ENCODE measurements at places on chromosomes 1 and 21.

DNA sequence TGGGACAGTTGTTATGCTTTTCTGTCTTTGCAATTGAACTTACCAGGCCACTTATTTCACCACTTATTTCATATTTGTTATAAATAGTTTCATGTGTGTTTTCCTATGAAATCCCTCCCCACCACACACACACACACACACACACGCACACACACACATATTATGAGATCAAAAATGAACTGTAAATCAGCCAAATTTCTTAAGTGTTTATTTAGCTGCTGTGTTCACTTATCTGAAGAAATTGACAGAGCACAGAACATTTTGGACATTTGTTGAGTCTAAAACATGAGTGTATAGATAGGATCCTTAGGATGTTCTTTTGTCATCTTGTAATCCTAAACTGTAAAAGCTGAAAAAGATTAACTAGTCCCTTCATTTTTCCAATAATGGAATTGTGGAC is 7.8 kb upstream of the TNFSF18 start:
- no peaks in the 10 kb centered on the region for H3K27me3 ChIP-seq
- H3K4me3 ChIP-seq, result no peak overlapping the region
- no peaks in the 10 kb centered on the region for H3K4me1 ChIP-seq
- no peak overlapping the region for H3K27ac ChIP-seq
- H3K36me3 ChIP-seq, result no peaks in the 10 kb centered on the region

GRCh38 chr1:153849487-153850185 is 73.1 kb downstream of the GATAD2B start:
- no peak for DNase-seq
- no peak overlapping the region for H3K4me3 ChIP-seq
- H3K4me1 ChIP-seq, result no peaks in the 10 kb centered on the region
- H3K27ac ChIP-seq, result no peak overlapping the region

DNA sequence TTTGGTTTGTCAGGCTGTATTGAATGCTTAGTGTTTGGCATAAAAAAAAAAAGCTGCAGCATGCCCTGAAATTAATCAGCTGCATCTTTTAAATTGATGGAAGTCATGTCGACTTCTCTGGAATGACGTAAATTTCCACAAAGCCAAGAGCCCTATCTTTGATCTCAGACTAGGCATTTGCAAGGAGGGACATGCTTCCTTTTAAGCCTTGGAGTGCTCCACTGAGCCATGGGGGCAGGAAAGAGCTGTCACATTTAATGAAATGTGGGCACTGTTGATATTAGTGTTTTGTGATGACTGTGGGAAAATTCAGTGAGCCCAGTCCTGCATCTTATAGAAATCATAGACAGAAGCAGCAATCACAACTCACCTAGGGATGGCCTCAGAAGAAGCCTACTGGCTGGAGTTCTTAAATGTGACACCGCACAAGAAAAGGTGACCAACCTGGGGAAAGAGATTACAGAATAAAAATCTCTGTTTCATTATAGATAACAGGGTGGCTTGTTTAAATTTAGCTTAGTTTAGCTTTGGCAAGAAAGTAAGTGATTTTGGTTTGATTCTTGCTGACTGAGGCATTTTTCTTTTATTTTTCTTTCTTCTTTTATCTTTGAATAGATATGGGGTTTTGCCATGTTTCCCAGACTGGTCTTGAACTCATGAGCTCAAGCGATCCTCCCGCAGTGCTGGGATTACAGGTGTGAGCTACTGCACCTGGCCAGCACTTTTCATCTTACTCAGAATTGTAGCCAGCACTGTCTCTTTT is 188.2 kb downstream of the HHAT start:
- H3K4me1 ChIP-seq, result no peaks in the 10 kb centered on the region
- H3K4me3 ChIP-seq, result no peak overlapping the region
- H3K36me3 ChIP-seq, result no peaks in the 10 kb centered on the region
- no peak for DNase-seq
- no peak overlapping the region for H3K27ac ChIP-seq

DNA sequence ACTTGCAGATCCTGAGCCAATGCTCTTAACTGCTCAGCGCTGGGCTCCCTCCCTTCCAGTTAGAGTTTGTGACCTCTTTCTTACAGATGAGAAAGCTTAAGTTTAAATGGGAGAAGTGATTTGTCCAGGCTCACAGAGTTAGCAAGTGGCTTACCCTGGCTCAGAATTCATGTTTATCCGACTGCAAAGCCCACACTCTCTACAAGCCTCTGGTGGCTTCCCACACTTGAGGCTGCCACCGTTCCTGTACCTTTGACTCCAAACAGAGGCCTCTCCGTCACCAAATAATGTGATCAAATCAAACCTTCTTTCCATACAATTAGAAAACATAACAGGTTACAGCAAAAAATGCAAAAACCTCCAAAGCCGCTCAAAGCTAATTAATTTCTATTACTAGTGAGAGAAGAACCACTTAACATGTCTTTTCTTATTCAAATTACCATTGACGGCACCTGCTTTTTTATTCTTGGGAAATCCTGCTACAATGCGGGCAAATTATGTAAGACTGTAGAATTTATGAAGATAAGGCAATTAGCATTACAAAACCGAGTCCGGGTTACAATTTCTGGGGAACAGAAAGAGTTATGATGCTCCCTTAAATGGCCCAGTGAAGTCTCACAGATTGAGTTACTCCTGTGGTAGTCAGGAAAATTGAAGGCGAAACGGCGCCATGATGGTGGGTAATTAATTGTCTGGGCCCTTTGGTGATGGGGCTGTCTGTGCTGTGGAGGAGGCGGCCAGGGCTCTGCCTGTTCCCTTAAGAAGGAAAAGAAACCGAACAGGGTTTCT is 324.3 kb upstream of the POU3F1 start:
- no peak overlapping the region for H3K4me3 ChIP-seq
- DNase-seq, result no peak
- H3K4me1 ChIP-seq, result no peaks in the 10 kb centered on the region
- H3K27me3 ChIP-seq, result no peaks in the 10 kb centered on the region

DNA sequence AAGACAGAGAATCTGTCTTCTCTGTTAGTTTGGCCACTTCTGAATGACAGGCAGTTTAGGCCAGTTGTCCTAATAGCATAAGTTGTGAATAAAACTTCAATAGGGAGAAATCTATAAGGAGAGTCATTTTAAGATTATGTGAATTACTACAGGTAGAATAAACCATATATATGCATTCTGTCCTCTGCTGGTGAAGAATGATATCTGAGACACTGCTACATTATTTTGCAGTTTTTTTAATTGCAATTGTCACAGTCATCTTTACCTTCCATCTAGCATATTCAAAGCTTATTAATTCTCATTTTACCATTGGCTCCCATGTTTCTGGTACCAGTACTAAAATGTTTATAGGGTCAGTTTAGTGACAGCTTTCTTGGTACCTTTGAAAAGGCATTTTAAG is 519.6 kb upstream of the DEPDC1 start:
- H3K4me3 ChIP-seq, result no peak overlapping the region
- no peaks in the 10 kb centered on the region for H3K4me1 ChIP-seq
- H3K27me3 ChIP-seq, result no peaks in the 10 kb centered on the region
- H3K27ac ChIP-seq, result no peak overlapping the region

- no peaks in the 10 kb centered on the region for H3K27me3 ChIP-seq
- no peak overlapping the region for H3K4me3 ChIP-seq
- H3K36me3 ChIP-seq, result no peaks in the 10 kb centered on the region
- no peak overlapping the region for H3K27ac ChIP-seq
- no peak for DNase-seq
These were observed 83.4 kb downstream of the MAP3K21 start for GRCh38 chr1:233410906-233411305.
